Hematopoietic multipotent progenitor cell treated with erythropoietin and hydrocortisone succinate and interleukin-3 and kit ligand, for 4 days (in vitro differentiated cells): ENCODE measurements at places on chromosomes 6 and 20.

DNA sequence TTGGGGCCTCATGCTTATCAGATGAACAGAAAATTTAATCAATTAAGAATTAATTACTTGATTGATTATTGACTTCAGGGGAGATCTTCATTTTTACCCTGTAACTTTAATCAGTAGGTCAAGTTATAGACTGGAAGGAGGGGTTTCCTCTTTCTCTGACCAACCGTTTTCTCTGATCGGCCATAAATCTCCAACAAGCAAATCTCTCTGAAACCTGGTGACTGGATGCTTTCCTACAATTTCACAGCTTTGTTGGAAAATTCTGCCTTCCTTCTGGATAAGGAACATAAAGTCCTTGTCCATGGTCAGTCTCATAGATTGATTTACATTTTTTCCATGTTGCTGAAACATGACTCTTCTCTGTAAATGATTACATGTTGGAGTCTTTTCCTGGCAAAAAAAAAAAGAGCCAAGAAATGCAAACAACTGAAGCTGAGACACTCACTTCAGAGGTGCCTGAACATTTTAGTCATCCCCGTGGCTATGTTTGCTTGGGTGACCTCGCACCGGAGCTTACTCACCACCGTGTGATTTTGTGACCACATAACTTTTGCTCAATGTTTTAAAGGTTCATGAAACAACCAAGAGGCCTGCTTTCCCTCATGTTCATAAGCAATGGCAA is 31.0 kb downstream of the IRF4 start:
- peak; percentile 37 for DNase-seq

- no peak for DNase-seq
These were observed 194.6 kb downstream of the PRKN start for GRCh38 chr6:162533009-162533400.

- no peak for DNase-seq
These were observed 43.8 kb upstream of the AFDN start for GRCh38 chr6:167782698-167783517.

- DNase-seq = no peak
These were observed 72.0 kb downstream of the TTLL2 start for GRCh38 chr6:167396659-167397490.

DNA sequence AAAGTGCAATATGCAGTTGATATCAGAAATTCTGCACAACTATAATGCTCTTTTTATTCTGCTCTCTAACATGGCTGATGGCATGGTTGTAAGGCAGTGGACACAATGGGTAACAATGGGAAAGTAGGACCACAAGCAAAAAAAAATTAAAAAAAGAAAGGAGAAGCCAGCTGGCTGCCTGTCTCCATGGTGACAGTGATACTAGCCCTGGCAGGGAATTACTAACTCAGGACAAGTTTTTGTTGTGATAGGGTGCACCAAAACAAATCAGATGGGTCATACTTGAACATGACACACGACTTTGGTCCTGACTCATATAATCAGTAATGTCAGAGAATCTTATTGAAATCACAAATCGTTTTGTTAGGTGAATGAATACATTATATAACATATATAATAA is 169.4 kb downstream of the TRDN start:
- no peak for DNase-seq

GRCh38 chr6:25177500-25178028 is 101.6 kb upstream of the CARMIL1 start:
- DNase-seq = peak; percentile 27
